Cardiac septum (tissue), 1 donor: ENCODE measurements at places on chromosomes 2 and 18. TPM values are rescaled to one million over a fixed set of nuclear protein-coding genes. Genes with fewer than 3 reads are reported as not detected.

GRCh38 chr2:99496021-99496420 lies 6.2 kb upstream of the REV1 start:
- DNase-seq: no peak

DNA sequence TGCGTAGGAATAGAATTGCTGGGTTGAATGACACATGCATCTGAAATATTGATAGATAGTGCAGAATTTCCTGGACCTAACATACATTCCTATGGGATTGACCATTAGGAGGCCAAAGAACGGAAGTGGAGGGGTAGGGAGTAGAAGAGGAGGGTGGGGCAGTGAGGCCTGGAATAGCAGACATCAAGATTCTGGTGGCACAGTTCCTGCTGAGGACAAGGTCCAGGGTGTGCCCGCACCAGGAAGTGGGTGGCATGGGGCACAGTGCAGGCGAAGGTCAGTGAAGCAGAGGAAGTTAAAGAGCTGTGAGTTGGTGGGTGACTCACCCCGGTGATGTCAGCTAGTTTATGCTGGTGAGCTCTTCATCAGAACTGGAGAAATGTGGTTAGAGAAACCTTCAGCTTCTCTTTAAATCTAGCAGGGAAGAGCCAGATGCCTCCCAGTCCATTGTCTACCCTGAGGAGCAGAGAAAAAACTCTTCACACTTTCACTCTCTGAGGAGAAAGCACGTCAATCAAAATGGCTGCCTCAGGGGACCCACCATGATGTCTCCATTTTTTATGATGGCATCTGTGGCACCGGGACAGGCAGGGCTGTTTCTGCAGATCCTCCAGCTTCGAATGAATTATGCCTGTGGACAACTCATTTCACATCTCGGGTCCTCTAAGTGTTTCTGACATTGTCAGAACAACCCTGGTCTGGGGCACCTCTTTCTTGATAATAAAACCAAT lies 55.9 kb upstream of the CTLA4 start:
- peak; percentile 85 for DNase-seq

DNA sequence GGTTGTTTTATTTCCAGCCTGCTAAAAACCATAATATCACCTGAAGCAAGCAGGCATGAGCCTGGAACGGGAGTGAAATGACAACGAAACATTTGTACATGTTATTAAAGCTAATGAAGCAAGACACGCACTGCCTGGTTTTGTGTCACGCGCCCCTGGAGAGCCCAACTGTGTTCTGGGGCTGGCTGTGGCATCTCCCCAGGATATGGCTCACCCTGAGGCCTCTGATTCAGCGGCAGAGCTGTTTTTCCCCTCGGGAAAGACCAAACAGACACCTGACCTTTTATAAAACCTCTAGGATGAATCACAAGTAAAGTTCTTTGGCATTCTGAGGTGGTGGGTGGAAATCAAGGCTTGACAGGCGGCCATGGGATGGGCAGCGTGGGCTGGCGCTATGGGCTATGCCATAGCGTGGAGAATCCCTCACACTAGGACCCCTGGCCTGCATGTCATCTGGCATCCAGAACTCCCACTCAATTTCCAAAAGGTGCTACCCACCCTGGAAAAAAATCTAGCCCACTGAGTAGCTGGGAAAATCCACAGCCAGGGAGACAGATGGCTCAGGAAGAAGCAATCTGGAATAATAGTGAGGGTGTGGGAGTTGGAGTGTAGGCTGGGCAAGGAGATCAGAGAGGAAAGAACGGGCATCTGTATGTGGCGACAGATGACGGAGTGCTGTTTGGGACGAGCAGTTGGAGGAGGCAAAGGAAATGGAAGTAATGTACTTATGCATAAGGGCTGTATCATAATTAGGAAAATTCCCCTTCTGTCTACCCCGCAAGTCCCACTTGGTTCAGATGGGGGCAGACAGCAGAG lies 262.0 kb downstream of the AFF3 start:
- DNase-seq: no peak

GRCh38 chr2:237987268-237987667 lies 20.5 kb downstream of the UBE2F start:
- DNase-seq: no peak

- no peak for DNase-seq
Measured at GRCh38 chr2:151051574-151052220, 210.0 kb downstream of the RBM43 start.

- DNase-seq: no peak
Measured at GRCh38 chr2:113341191-113341869, 62.6 kb upstream of the PAX8 start.

DNA sequence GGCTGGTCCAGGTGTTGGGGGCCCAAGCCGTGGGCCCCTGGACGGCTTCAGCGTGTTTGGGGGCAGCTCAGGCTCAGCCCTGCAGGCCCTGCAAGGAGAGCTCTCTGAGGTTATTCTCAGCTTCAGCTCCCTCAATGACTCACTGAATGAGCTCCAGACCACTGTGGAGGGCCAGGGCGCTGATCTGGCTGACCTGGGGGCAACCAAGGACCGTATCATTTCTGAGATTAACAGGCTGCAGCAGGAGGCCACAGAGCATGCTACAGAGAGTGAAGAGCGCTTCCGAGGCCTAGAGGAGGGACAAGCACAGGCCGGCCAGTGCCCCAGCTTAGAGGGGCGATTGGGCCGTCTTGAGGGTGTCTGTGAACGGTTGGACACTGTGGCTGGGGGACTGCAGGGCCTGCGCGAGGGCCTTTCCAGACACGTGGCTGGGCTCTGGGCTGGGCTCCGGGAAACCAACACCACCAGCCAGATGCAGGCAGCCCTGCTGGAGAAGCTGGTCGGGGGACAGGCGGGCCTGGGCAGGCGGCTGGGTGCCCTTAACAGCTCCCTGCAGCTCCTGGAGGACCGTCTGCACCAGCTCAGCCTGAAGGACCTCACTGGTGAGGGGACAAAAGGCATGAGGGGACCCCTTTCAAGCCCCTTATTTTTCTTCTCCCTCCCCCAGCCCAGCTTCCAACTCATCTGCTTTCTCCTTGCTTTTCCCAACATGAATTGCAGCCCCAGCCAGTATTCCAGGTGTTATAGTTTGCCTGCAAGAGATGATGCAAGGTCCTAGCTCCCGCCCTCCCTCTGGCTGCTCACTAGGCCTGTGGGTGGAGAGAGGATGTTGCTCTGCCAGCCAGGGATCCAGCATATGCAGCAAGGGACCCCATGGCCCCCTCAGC lies 2.9 kb upstream of the KHK start:
- no peak for DNase-seq

DNA sequence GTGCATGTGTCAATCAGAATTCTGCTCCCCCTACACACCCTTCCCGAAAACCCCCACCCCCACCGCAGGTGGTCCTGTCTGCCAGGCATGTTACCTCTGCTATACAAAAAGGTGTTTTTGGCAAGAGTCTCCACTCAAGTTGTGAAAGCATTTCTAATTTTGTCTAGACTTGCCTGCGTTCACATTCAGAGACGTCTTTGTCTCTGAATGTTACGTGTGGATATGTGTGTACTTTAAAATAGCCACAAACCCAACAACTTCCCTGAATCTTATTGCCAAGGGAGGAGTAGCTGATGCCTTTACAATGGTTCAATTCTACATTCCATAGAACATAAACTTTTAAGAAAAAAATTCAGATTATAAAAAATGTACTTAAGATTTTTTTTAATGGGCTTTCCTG lies 66.6 kb downstream of the ITGA4 start:
- no peak for DNase-seq

DNA sequence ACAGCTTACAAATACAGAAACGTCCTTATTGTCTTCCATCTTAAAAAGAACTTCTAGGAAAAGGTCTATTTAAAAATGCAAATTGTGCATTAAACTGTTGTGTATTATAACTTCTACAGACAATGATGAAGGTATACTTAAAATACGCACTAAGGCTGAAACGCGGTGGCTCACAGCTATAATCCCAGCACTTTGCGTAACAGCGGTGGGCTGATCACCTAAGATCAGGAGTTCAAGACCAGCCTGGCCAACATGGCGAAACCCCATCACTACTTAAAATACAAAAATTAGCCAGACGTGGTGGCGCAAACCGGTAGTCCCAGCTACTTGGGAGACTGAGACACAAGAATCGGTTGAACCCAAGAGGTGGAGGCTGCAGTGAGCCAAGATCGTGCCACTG lies 4.9 kb downstream of the CUL3 start:
- no peak for DNase-seq

- no peak for DNase-seq
Measured at GRCh38 chr18:32036506-32037180, 18.0 kb downstream of the RNF125 start.

GRCh38 chr2:190069936-190070696 lies 7.6 kb upstream of the MSTN start:
- DNase-seq: no peak

DNA sequence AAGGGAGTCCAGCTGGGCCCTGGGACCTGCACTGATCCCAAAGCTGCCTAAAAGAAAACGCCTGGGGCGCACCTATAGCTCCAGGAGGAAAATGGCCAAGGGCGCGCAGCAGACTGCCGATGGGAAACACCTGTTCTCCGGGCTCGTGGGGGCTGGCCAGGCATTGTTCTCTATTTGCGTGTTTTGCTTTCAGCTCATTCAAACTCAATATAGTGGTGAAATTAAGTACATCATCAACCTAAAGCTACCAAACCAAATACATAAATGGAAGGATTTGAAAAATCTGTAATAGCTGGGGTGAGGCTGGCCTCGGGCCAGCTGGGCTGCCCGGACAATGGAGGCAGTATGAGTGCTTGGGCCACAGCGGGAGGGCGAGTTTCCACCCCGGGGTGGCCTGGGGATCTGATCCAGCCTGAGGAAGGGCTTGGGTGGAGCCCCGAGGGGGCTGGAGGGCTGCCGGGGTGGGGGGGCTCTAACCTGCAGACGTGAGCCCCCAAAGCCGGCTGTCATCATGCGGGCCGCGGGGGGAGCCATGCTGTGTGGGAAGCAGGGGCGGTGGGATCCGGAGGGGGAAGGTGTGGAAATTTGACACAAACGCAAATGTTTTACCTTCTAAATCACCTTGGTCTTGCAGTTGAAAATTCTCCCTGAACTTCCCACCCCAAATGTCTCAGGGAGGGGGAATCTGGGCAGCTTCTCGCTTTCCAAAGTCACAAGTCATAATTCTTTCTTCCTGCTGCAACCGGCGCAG lies 77.6 kb downstream of the ASB1 start:
- DNase-seq: peak; percentile 57

- no peak for DNase-seq
Measured at GRCh38 chr2:210540900-210541289, 15.5 kb upstream of the CPS1 start.

DNA sequence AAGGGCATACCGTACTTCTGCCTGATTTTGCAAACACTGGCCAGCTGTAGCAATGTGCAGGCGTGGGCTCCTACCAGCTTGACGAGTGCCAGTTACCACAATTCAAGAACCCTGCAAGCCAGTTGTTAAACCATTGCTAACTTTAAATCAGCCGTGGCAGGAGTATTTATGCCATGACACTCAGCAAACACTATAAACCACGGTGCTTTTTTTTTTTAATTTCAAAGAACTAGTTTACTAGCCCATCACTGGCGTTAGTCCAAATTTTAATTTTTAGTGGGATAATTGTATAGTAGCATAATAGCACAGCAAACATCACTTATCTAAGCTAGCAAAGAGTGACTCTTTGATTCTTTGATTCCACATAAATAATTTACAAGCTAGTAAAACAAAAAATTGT lies 111.1 kb downstream of the COL4A4 start:
- no peak for DNase-seq

DNA sequence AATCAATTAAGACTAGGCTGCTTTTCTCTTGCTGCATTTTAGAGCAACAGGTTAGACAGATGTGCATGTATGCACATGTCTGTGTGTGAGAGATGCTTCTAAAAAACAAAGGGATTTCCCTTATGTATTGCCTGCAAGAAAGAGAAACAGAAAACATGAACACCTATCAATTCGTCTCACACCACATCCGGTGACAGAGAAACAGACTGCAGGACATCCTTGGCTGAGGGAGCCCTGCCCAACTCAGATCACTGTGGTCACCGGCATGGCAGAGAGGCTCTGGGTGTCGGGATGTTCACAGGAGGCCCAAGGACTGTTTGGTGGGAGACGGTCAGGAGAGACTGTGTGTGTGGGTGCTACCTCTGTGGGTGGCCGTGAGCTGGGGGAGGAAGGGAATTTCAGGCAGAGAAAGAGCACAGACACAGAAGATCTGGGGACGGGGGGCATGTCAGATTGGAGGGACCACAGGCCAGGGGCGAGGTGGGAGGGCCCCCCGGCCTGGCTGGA lies 24.9 kb downstream of the FHL2 start:
- DNase-seq: no peak

DNA sequence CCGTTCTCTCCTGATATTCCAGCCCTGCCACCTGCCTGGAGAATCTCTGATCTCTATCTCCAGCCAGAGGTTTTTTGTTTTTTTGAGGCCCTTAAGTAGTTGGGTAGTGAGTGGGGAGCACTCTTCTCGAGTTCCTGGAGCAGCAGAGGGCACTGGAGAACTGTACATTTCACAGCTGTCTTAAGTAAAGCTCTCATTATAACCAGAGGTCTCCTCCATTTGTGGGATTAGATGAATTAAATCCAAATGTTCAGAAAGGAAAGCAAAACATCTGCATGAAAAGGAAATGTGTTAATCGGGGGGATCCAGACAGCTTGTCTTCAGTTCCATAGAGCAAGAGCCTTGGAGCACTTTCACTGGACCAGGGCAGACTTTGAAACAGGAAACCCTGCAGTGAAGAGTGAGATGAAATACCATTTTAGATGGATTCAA lies 32.8 kb downstream of the AOX1 start:
- no peak for DNase-seq

DNA sequence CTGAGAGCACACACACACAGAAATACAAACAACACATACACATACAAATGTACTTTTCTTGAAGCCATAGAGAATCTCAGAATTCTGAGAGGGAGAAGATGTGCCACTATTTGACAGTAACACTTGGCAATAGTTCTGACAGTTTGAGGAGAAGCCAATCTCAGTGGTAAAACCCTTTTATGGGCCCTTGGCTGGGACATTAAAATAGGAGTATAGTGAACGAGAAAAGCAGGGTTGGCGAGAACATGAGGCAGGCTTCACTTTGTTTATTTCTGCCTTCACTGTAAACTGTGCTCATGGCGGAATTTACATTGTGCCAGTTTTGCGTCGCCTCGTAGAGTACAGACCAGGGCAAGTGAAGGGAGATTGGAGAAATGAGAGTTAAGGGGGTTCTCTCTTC lies 449.4 kb upstream of the POU3F3 start:
- DNase-seq: no peak

DNA sequence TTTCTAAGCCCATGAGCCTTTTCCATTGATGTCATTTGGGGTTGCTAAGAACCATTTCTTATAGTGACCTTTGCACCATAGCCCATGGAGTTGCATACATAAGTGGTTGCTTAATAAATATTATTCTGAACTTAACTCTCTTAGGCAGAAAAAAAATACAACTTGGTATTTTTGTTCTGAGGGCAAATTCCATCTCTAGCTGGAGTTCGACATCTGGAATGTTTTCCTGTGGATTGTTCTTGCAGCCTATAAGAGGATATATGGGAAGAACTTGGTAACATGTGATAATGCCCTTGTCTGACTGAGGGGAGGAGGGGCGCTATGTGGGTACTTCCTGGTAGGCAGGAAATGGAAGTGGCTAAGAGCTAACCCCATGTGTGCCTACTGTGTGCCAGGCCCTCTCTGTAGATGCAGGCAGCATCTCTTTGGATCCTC lies 20.7 kb downstream of the IGFBP2 start:
- DNase-seq: no peak

Gene KCNIP3
- total RNA-seq: 6.5 TPM

Gene PAIP2B
- total RNA-seq: 30.7 TPM

Gene ANKRD30B
- not detected for total RNA-seq

Gene EMILIN1
- total RNA-seq: 21.0 TPM

Gene CLIP4
- total RNA-seq: 33.0 TPM

Gene SMPD4
- 22.5 TPM for total RNA-seq

Gene RUFY4
- total RNA-seq: not detected

Gene LYPD1
- total RNA-seq: 3.3 TPM

Gene SIX3
- not detected for total RNA-seq

Gene PNKD
- 72.6 TPM for total RNA-seq

Gene UGT1A3
- not detected for total RNA-seq

Gene PRKD3
- 13.5 TPM for total RNA-seq
